ENCODE measurements at places on chromosomes 3 and 15.
A peak's percentile ranks its signal among the peaks of the same experiment; 100 is the strongest.

GRCh38 chr3:115165266-115165665 is 18.2 kb upstream of the ZBTB20 start:
- no peak for DNase-seq

- no peak for DNase-seq
Observed at GRCh38 chr3:21729331-21729730, 21.7 kb downstream of the ZNF385D start.

DNA sequence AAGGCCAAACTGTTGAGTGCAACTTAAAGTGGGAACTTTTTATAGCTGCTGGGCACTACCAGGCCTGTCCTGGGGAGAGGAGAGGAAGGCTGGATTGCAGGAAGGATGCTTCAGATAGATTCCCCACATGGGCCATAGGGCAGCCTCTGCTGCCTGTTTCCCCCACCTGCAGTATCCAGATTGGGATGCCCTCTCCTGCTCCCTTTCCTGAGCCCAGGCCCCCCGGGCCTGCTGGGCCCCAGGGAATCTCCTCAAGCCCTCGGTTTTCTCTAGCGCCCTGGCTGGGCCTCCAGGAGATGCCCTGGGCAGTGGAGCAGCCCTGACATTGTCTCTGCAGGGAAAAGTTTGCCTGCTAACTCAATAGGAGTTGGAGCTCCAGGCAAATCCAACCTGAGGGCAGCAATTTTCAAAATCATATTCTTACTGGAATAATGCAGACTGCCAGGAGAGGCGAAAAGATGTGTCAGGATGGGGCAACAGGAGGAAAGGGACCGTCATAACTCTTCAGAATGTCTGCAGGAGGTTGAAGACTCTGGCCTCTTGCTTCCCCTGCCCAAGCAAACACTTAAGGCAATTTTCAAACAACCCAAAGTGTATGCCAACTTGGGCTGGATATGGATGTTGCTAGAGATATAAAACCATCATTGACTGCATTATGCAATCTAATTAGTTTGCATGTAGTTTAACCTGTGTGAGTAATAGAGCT is 4.4 kb downstream of the NR2F2 start:
- DNase-seq = no peak

GRCh38 chr15:93072411-93073394 is 16.3 kb downstream of the RGMA start:
- no peak for DNase-seq

DNA sequence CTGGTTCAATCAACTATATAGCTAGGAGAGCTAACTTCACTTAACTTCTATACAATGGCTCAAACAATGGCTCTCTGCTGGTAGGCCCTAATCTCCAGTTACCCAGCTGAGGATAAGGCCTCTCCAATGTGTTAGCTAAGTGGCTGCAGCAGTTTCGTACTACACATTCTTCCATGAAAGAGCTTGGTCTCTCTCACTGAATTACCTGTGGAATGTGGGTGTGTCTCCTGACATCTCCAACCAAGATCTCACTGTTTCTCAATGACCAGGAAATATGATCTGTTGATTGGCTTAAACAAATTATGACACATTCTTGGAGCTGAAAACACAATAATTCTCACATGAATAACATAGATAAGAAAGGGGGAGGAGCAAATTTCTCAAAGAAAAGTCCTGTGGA is 169.8 kb upstream of the ROBO1 start:
- DNase-seq = no peak

DNA sequence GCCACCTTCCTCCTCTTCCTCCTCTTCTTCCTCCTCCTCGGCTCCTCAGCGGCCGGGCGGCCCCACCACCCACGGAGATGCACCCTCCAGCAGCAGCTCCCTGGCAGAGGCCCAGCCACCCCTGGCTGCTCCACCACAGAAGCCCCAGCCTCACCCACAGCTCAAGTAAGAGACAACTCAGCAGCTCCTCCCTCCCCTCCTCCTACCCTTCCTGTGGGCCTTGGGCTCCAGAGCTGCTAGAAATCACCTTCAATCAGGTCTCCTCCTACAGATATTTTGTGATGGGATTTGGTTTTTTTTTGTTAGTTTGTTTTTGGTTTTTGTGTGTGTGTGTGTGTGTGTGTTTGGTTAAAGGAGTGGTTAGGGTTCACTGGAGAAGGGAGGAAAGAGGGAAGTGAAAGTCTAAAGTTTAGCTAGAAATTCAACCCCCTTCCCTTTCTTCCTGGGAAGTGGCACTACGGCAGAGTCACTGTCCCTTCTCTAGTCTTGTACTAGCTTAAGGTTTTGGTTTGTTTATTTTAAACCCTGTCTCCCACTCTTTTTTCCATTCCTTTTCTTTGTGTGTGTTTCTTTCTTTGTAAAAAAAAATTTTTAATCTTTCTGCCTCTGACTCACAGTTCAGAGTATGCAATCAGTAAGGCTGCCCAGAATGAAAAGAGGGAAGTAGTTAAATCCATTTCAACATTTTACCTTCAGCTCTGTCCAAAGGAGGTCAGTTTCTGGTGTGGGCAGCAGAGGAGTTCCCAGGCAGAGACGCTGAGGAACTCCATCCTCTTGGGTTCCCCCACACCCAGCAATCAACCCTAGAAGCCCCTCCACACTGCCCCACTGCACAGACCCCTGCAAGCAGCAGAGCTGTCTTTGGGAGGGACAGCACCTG is 29.0 kb upstream of the TIMP4 start:
- no peak for DNase-seq

GRCh38 chr3:109346770-109347295 is 9.5 kb upstream of the DPPA4 start:
- DNase-seq = no peak

GRCh38 chr15:27598251-27599009 is 500.7 kb downstream of the OCA2 start:
- DNase-seq = no peak

- DNase-seq = no peak
Observed at GRCh38 chr15:40297356-40297755, 10.4 kb downstream of the PLCB2 start.

GRCh38 chr3:146746190-146746589 is 141.0 kb upstream of the PLSCR5 start:
- DNase-seq = no peak

DNA sequence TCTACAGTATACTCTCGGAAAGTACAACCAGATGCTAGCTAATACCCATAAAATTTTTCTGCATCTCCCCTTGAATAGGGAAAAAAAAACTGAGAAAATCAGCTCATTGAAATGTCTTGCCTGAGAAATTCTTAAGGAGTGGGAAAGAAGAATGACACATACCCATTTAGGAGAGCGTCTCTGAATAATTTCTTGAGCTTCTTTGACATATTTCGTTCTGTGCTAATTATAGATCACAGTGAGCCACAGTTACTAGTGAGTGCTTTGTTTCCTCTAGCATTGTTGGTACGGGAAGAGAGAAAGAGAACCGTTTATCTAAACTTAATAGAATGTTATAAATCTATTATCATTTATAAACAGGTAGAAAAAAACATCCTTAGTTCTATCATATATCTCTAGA is 588.4 kb downstream of the UNC13C start:
- DNase-seq = no peak

DNA sequence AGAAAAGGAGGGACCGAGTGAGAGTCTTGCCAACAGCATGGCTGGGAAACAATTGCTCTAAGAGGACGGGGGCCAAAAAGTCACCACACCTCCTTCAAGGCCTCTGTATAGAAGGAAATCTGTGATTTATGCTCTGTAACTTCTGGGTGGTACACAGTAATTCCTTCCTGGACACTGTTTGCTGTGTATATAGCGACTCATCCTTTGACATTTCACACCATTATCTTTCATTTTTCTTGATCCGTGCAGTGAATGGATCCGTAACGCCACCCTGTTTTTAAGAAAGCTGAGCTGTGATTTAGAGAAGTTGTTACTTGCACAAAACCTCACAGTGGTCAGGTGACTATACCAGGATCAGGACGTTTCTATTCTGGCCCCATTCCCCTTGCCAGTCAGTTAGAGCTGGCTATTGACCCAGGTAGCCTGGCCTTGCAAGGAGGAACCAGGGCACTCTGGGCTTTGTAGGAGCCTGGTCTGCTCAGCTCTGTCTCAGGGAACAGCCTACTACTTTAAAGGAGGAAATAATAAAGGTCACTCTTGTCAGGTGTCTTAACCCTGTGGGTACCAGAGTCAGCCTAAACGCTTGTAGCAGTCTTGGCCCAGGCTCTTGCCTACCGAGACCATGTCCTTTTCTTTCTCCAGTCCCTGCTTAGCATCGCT is 86.5 kb upstream of the MYZAP start:
- no peak for DNase-seq

DNA sequence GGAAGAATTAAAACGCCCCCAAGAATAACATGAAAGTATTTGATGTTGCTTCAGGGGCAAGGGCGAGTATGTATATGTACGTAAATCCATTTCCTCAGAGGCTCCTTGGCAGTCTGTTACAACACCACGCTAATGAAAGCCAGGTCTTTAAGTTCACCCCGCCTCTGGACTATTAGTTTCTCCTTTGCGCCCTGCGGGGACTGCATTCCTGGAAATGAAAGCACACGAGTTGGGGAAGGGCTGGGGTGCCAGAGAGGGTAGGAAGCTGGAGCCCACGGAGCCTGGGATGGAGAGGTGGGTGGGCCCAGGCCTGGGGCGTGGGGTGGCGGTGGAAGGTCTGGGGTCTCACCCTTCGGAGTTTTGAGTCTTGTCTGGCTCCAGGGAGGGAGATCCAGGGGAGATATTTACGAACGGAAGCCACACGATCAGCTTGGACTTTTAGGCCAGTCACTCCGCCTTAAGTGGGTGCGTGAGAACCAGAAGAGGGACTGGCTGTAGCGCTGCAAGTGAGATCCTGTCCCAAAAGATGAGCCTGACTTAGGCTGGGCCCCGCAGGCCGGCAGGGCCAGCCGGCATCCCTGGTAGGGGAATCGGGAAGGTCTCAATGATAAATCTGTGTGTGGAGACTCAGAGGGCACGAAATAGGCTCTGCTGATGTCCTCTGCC is 1.6 kb upstream of the PLCL2 start:
- no peak for DNase-seq

GRCh38 chr3:195114786-195115599 is 156.0 kb downstream of the XXYLT1 start:
- no peak for DNase-seq

- no peak for DNase-seq
Observed at GRCh38 chr3:158509891-158510290, 61.1 kb upstream of the MLF1 start.

GRCh38 chr15:36883713-36884517 is 216.4 kb downstream of the MEIS2 start:
- DNase-seq = peak; percentile 13

DNA sequence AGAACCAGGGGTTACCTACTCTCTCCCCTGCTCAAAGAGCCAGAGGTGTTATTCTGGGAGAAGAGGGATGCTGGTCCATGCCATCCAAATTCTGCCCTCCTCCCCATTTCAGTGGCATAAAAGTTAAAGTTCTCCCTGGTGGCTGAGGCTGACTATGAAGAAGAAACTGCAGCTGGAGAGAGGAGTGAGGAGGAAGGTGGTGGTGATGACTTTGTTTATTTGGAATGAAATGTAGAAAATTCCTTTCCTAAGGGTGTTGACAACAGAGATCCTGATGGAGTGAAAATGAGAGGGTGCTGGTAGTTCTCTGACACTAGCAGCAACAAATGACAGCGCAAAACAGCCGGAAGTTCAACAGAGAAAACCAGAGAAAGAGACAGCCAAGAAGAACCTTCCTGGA is 100.4 kb downstream of the PCCB start:
- DNase-seq = no peak

GRCh38 chr15:89400116-89400781 is 65.6 kb upstream of the POLG start:
- no peak for DNase-seq

- no peak for DNase-seq
Observed at GRCh38 chr15:49813625-49814024, 192.8 kb downstream of the DTWD1 start.

DNA sequence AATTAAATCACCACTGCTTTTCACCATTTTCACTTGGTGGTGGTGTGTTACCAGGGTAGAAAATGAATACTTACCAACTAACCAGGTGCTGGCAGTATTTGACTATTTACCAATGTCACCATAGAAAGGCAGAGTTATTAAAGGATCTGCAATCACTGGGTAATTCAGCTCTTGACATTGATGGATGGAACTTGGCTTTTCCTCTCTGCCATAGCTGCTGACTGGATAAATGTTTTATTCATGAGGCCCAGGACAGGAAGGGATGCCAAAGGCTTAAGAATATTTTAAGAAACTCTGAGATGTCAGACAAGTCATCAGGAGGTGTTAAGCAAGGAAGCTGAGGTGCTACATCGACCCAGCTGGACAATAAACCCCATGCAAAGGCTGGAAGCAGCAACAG is 495.5 kb upstream of the CFAP20DC start:
- no peak for DNase-seq

GRCh38 chr3:15063656-15064286 is 1.3 kb downstream of the MRPS25 start:
- DNase-seq = no peak

DNA sequence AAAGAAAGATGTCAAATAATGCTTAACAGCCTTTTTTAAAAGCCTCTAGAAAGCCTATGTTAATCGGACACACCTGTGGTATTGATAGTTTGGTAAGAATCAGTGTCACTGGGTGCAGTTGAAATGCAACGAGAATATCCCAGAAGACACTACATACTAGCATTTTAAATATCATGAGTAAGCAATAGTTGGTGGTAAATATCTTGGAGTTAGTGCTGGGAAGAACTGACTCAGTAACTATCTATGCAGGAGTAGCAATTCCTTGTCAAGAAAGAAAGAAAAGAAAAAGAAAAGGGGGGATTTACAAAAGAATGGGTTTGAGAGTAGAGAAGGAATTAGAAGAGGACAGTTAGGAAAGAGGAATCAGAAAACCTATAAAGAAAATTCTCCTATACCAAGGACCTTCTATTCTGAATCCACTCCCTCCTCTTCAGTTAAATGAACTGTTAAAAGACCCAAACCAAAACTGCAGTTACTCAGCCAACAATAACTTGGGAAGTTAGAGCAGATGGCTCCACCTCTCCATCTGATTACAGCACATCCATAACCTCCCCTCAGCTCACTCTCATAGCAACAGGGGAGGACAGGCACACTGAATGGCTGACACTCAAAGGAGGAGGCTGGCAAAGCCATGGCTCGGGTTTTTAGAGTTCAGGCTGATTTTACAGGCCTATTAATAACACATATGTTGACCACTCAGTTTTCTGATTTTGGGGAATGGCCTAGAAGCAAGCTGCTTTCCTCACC is 207.6 kb upstream of the MDFIC2 start:
- no peak for DNase-seq

Data from stimulated activated CD4-positive, alpha-beta T cell treated with anti-CD3 and anti-CD28 coated beads, Interleukin-1b, Interleukin-23, amount 100 ng/mL, for 4 hours (primary cell).